ENCODE measurements at places on chromosomes 7 and 10. TPM values are rescaled to one million over a fixed set of nuclear protein-coding genes. Genes with fewer than 3 reads are reported as not detected.

The PIK3AP1 gene
- 1.3 TPM for total RNA-seq

The CC2D2B gene
- 1.0 TPM for total RNA-seq

GRCh38 chr10:103911021-103911459, 6.9 kb downstream of the STN1 start:
- no peak for DNase-seq

GRCh38 chr10:79250259-79250658, 97.0 kb upstream of the PPIF start:
- DNase-seq: no peak

GRCh38 chr10:70053218-70053840, 683 bp downstream of the MACROH2A2 start:
- peak; percentile 39 for DNase-seq

DNA sequence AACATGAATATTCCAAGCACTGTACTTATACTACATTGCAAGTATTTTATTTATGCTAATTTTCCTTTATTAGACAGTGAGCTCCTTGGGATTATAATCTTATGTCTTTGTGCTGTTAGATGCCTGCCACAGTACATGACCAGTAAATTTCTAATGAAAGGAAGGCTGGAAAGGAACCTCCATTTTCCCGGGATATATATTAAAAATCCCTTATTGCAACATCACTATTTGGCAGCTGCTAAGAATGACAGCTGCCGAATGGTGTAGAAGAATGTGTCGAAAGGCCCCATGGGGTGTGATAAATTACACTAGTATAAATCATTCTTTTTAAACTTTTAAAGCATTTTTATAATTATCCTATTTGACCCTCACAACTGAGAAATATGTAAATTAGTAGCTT, 59.1 kb downstream of the TFAM start:
- no peak for DNase-seq

GRCh38 chr10:5477948-5478693, 21.2 kb downstream of the CALML5 start:
- DNase-seq: no peak

DNA sequence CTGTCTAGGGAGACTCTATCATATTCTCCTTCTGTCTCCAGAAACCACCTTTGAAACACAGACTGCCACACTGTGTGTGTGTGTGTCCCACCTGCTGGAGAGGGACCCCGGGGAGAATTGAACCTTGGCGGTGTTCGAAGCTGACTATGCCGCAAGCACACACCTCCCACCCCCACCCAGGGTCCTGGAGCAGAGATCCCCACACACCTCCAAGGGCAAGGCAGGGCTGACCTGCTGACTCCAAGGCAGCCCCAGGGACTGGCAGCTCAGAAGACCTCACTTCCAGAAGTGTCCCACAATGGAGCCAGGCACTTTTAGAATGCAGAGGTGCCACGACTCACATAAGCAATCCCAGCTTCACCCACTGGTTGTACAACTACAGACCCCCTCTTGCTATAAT, 13.1 kb downstream of the DRGX start:
- DNase-seq: no peak

DNA sequence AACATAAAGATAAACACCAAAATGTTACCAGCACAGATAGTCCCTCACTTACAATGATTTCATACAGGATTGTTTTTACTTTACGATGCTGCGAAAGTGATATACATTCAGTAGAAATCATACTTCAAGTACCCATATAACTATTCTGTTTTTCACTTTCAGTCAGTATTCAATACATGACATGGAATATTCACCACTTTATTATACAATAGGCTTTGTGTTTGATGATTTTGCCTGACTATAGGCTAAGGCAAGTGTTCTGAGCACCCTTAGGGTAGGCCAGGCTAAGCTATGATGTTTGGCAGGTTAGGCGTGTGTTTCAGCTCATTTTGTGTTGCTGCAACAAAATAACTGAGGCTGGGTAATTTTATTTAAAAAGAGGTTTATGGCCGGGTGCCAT, 155.0 kb downstream of the RTKN2 start:
- no peak for DNase-seq

GRCh38 chr7:155979566-155979965, 167.3 kb upstream of the SHH start:
- no peak for DNase-seq

DNA sequence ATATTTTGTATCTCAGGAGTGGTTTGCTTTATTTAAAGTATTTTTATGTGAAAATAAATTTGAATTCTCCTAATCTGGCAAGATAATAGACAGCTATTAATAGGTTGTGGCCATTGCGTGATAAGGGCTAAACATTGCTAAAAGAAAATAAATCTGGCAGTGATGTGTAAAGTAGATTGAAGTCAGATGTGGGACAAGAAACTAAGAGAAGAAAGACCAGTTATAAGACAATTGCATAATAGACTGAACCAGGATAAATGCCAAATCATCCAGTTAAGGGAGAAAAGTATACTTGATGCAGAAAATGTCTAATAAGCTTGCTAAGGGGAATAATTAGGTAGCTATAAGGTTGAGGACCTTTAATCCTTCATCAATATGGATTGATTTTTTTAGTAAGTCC, 197.5 kb upstream of the CSTF2T start:
- DNase-seq: no peak

DNA sequence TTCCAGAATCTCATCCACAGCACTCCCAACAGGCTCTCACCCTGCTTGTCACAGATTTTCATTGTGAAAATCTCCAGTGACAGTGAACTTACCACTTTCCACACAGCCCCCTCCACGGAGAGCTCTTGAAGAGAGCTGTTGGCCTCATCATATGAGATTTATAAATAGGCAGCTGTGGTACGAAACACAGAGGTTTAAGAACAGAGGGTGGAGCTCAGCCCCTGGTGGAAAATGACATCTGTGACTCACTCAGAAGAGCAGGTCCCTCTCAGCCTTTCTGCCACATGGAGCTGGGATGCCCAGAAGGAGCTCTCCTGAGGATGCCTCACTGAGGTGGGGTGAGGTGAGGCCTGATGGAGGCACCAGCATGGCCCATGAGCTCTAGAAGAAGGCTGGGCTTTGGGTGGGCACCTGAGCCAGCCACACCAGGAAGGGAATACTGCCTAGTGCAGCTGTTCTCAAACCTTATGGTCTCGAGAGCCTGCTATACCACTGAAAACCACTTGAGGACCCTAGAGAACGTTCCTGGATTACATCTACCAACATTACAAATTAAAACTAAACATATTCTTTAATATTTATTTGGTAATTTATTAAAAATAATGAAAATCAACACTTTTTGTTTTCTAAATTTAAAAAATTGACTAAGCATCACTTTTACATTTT, 25.8 kb upstream of the EEPD1 start:
- DNase-seq: no peak

DNA sequence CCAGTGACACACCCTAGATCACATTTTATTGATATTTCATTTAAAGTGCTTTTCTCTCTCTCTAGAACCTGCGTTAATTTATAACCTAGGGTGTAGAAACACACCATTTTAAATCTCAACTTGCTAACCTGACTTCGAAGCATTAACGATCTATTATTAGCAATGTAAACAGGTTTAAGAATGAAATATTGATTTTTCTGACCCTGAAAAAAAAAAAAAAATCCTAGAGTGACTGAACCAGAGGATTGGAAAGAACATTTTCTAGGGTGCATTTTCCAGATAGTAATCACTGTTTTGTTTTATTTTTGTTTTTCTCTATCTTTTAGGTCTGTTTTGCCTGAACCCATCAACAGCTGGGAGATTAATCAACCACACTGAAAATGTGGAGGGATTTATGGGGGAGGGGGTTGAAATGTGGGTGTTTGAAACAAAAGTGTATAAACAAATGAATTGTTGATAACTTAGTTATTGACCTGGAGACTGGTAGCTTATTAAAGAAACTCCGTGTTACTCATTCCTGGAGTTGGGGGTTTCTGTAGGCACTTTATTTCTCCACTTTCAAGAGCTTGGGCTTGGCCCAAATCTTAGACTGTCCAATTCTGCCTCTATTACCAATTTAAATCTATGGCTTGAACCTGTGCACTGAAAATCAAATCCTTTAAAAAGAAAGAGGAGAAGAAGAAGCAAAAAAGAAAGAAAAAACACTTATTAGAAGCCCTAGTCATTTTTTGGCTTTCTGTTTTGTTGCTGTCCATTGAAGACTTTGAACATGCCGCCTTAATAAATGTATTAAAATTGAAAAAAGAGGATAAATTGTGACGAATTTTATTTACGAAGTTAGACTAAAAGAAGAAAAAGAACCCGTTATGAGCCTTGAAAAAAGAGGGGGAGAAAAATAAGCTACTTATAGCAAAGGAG, 2.8 kb downstream of the HOXA2 start:
- no peak for DNase-seq

DNA sequence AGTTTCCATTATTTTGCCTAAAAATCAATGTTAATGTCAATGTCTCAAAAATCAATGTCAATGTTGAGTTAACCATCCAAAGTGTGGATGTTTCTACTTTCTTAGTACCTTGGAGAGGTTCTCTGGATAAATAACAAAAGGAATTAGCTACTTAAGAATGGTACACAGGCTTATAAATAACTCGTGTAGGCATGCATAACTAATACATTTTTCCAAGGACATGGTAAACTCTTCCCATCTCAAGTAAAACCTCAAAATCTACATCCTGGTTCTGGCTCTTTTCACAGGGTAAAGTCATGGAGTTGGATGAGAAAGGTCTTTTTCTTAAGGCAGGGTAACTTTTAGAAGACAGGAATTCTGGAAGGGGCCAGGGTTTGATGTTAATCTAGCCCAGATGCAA, 59.9 kb downstream of the CAV1 start:
- no peak for DNase-seq

DNA sequence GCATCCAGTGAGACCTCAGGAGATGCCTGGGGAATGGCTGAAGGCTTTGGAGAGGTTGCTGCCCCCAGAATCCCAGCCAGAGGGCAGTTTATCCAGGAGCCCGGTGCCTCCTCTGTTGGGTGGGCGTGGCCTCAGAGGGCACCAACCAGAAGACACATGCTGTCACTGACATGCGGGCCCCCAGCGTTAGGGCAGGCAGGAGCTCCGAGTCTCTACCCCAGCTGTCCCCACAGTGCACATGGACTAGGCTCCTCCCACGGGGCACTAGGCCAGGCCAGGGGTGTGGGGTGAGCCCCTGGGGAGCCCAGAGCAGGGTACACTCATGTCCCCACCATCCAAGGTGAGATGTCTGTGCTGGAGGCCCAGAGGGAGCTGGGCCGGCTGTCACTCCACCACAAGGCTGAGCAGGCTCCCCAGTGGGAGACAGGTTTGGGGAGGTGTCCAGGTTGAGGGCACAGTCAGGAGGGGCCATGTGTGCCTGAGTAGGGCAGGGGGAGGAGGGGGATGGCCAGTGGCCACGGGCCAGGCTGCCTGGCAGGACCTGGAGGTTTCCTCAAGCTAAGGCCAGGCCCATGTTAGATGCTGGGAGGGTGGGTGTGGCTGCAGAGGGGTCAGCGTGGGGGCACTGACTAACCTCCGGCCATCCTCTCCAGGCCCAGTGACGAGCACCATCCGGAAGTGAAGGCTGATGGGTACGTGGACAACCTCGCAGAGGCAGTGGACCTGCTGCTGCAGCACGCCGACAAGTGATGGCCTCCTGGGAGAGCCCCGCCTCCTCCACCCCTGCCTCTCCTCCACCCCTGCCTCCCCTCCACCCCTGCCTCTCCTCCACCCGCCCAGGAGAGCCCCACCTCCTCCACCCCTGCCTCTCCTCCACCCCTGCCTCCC, 131.3 kb downstream of the FAM53B start:
- no peak for DNase-seq

- no peak for DNase-seq
Measured at GRCh38 chr7:137506031-137506430, 162.5 kb upstream of the PTN start.

GRCh38 chr7:16795624-16796023, 9.2 kb downstream of the AGR2 start:
- no peak for DNase-seq

GRCh38 chr7:80584778-80585177, 53.7 kb upstream of the CD36 start:
- no peak for DNase-seq

- no peak for DNase-seq
Measured at GRCh38 chr7:17195576-17195975, 102.9 kb upstream of the AHR start.

Data from neural crest cell (in vitro differentiated cells).